ENCODE measurements at places on chromosomes 12 and 14. TPM values are rescaled to one million over a fixed set of nuclear protein-coding genes. Genes with fewer than 3 reads are reported as not detected.

The RIMKLB gene
- total RNA-seq, result 25.0 TPM

The MYF5 gene
- total RNA-seq, result not detected

The HOXC10 gene
- not detected for total RNA-seq

The PLCZ1 gene
- total RNA-seq, result not detected

The NRXN3 gene
- 5.1 TPM for total RNA-seq

The GUCY2C gene
- total RNA-seq, result not detected

The TMEM132C gene
- total RNA-seq, result not detected

The KRT6C gene
- total RNA-seq, result not detected

The CLBA1 gene
- total RNA-seq, result 8.9 TPM

The HPD gene
- 1.1 TPM for total RNA-seq

The IFNG-AS1 gene
- not detected for total RNA-seq

All from smooth muscle cell of the coronary artery (primary cell).